Renal pelvis (tissue), 12 donors: ENCODE measurements at places on chromosomes 12 and 14. TPM values are rescaled to one million over a fixed set of nuclear protein-coding genes. Genes with fewer than 3 reads are reported as not detected.

NTN4 gene
- 95.5 TPM for polyA plus RNA-seq

HOXC11 gene
- 2.1 TPM for polyA plus RNA-seq

CPNE6 gene
- not detected for polyA plus RNA-seq

MGAT4C gene
- polyA plus RNA-seq = 2.1 TPM

PROX2 gene
- polyA plus RNA-seq = 3.3 TPM

CLEC4E gene
- 1.1 TPM for polyA plus RNA-seq

EIF2S3B gene
- 1.3 TPM for polyA plus RNA-seq

APOF gene
- 0.10 TPM for polyA plus RNA-seq

R3HDM2 gene
- 97.0 TPM for polyA plus RNA-seq

KRT74 gene
- polyA plus RNA-seq = not detected

MIP gene
- 0.21 TPM for polyA plus RNA-seq

INHBC gene
- 0.26 TPM for polyA plus RNA-seq

IL25 gene
- polyA plus RNA-seq = not detected

DNAJC22 gene
- 24.5 TPM for polyA plus RNA-seq
